ENCODE measurements at places on chromosomes 7 and 10.

GRCh38 chr10:119737039-119737663 is 11.3 kb downstream of the INPP5F start:
- no peak for DNase-seq

GRCh38 chr10:25226775-25227682 is 52.2 kb downstream of the GPR158 start:
- peak; percentile 76 for DNase-seq

GRCh38 chr7:29385214-29385814 is 178.3 kb upstream of the PRR15 start:
- no peak for DNase-seq

DNA sequence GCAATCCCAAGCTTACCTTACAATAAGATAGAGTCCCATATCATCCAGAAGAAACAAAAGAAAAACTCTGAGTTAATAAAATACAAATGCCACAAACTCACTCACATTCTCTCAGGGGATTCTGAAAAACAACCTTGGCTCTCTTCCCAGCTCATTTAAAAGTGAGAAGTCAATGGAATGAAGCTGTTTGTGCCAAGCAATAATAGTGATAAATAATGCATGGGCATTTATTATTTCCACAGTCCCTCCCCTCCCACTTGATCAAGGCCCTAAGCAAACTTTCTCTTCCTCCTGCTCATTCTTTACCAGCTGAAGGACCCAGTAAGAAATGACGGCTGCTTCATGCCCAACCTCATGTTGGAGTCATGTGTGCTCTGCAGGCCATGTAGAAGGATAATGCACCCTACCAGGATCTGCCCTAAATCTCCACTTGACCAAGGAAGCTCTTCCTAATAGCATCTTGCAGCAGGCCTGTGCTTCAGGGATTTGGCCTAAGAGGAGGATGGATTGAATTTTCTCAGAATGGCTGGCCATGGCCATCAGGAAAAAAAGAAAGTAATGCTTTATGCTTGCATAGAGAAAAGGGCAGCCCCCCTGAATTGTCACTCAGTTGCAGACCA is 451.3 kb downstream of the GPAM start:
- peak; percentile 68 for DNase-seq

Data from brain (organoid and tissue), 16 donors.